GM12878 (cell line): ENCODE measurements at places on chromosomes 5 and 9. TPM values are rescaled to one million over a fixed set of nuclear protein-coding genes. Genes with fewer than 3 reads are reported as not detected.

Gene PCDHGB2
- 0.14 and 0.16 TPM in 2 replicates for polyA plus RNA-seq

Gene SCGB3A2
- polyA plus RNA-seq, result 0.24 TPM in 1 of 2 replicates, not detected in the other

Gene SLC2A6
- 23.0 and 24.8 TPM in 2 replicates for polyA plus RNA-seq

Gene ADAMTS16
- not detected in 2 replicates for polyA plus RNA-seq

Gene TSSK1B
- polyA plus RNA-seq, result not detected in 2 replicates

Gene FBN2
- 0.07 TPM in 1 of 2 replicates, not detected in the other for polyA plus RNA-seq

Gene N4BP3
- polyA plus RNA-seq, result 3.6 and 4.6 TPM in 2 replicates

Gene PDE6A
- polyA plus RNA-seq, result 0.05 TPM in 1 of 2 replicates, not detected in the other

Gene FGD3
- 12.4 TPM in 2 replicates for polyA plus RNA-seq

Gene AIF1L
- polyA plus RNA-seq, result not detected in 2 replicates

Gene PIP5K1B
- 8.5 and 9.7 TPM in 2 replicates for polyA plus RNA-seq

Gene PCDHB12
- not detected in 2 replicates for polyA plus RNA-seq

Gene DNAH5
- not detected in 2 replicates for polyA plus RNA-seq

Gene MYMK
- not detected in 2 replicates for polyA plus RNA-seq

Gene BTNL9
- 0.13 TPM in 1 of 2 replicates, not detected in the other for polyA plus RNA-seq

Gene GPR151
- 0.11 TPM in 1 of 2 replicates, not detected in the other for polyA plus RNA-seq

Gene NFIL3
- 0.06 TPM in 1 of 2 replicates, not detected in the other for polyA plus RNA-seq

Gene FAM221B
- polyA plus RNA-seq, result 0.04 TPM in 1 of 2 replicates, not detected in the other

Gene GABRB2
- 0.25 and 0.49 TPM in 2 replicates for polyA plus RNA-seq

Gene IFNA2
- polyA plus RNA-seq, result not detected in 2 replicates

Gene OTP
- polyA plus RNA-seq, result 3.2 and 3.3 TPM in 2 replicates

Gene ELP1
- polyA plus RNA-seq, result 24.7 and 25.1 TPM in 2 replicates
